Astrocyte of the cerebellum (primary cell): ENCODE measurements at places on chromosomes 4 and X.

DNA sequence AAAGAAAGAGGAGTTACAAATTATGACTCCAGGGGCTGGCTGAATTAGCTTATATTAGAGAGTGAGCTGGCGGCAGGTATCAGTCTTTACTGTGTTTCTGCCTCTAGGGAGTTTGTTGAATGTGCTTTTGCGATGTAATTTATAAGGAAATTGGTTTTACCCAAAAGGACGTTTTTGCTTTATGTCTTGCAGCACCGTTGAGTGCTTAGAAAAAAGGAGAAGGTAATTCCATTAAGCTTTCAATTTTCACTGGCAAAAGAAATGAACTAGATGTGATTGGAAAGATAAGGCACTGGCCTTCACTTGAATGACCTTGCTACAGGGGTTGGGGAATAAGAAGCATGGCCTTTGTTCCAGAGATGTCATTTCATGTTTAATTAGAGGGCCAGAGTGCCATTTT, 74.9 kb upstream of the CBR4 start:
- no peak for DNase-seq

GRCh38 chr4:4311193-4311592, 21.1 kb downstream of the ZBTB49 start:
- no peak for DNase-seq

GRCh38 chr4:19256823-19257222, 994.9 kb upstream of the SLIT2 start:
- DNase-seq = no peak

DNA sequence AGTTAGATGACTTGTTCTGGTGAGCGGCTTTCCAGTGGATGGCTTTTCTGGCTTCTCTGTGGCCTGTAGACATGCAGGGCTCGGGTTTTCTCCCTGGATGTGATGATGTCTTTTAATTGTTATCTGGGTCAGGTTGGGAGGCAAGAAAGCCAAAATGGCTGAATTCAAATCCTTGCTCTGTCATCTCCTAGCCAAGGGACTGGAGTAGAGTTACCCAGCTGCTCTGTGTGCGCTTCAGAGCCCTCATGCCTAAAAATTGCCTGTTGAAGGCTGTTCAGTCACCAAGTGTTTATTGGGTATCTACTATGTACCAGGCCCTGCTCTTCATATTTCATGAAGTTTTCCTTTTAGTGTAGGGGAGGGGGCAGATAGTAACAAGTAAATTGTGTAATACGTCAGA, 7.3 kb downstream of the DCUN1D4 start:
- no peak for DNase-seq

GRCh38 chr4:67436742-67437141, 108.6 kb downstream of the CENPC start:
- DNase-seq = no peak

DNA sequence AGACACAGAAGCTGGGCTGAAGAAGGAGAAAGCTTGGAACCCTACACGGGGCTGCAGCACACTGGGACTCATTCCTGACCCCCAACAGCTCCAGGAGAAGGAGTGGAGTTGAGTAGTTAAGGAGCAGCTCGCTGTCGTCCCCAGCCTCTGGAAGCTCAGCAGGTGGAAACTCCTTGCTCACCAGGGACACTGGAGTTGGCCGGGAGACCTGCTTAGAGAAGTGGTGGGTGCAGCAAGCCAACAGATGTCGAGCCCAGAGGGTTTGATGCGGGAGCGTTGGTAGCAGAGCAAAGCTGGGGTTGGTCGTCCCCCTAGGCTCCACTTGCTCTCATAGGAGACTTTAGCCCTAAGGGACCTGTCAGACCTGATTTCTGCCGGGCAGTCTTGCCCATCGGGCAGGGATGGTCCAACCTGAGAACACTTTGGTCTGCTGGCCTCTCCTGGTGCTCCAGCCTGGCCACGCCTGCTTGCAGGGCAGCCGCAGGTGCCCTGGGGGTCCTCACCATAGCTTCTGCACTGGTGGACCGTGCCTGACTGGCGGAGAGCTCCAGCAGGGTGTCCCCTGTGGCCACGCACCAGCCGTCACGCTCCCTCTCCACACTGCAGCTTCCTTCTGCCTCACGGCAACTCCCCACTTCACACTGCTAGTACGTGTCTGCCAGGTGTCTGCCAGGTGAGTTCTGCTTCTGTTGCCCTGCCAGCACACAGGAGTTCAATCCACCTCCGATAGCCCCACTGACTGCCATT, 353.7 kb downstream of the GASK1B start:
- DNase-seq = no peak

DNA sequence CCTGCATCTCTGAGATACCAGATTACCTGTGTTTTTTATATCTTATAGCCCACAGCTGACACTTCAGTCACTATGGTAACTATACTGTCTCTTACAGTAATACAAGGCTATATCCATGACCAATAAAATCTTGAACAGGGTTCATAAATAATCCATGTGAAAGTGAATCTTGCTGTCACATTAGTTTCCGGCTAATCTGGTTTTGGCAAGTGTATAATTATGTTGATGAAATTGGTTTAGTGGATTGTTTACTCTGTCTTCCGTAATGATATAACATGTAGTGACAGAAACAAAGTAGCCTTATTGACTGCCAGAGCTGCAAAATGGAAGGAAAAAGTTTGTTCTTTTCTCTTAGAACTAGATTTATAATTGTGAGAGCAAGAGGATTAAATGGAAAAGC, 686.6 kb upstream of the PABPC4L start:
- DNase-seq = no peak

DNA sequence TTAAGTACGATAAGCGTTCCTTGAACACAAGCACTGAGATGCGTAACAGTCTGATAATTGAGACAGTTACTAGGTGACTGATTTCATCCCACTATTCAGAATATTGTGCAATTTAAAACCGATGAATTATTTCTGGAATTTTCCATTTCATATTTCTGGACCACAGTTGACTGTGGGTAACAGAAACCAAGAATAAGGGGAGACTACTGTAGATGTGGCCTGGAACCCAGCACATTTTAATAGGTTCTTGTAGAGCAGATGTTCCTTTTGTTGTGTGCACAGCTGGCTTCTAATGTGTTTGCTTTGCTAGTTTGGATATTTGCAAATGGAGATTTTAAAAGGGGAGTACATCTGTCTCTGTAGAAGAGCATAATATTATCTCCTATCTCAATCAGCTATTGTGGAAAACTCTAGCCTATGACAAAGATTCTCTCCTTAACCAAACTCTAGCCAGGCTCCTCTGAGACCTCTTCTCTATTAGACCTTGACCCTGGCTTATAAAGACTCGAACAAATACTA, 16.4 kb downstream of the NAAA start:
- DNase-seq = no peak

- DNase-seq = peak; percentile 69
These were observed 40.8 kb downstream of the C4orf46 start for GRCh38 chr4:158630893-158631292.

DNA sequence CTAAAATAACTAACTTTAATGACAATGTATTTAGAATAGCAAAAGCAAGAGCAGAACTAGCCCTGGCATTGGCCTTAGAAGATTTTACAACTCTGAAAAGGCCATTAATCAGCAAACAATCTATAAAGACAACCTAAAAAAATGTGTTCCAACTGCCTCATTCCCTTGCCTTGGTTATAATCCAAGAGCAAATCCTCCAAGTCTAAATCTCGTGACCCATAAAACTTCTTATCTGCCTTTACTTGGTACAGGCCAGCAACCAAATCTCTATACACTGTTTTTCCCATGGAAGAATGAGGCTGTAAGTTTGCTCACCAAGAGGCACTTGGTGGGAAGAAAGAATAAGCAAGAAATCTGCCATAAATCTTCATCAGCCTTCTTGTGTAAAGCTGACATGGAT, 175.3 kb upstream of the MID1 start:
- DNase-seq = no peak

- no peak for DNase-seq
These were observed 55.7 kb upstream of the CLDN34 start for GRCh38 chrX:9911487-9911886.

GRCh38 chr4:158817562-158818296, 48.9 kb downstream of the FNIP2 start:
- no peak for DNase-seq

DNA sequence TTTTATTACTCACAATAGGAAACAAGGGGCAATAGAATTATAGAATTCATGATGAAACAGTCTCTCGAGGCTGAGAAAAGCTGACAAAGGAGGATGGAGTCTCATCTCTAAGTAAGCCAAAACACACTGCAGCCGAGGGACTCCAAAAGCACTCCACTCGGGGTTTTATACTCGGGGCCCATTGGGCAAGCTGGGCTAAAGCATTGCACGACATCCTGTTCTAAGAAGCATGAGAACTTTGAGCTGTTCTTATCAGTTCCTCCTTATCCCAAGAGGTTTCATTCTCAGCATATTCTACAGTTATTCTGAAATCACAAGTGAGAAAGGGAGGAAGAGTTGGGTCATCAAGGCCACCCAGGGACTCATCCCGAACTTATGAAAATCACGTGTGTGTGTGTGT, 1475.5 kb downstream of the PCDH18 start:
- DNase-seq = no peak

DNA sequence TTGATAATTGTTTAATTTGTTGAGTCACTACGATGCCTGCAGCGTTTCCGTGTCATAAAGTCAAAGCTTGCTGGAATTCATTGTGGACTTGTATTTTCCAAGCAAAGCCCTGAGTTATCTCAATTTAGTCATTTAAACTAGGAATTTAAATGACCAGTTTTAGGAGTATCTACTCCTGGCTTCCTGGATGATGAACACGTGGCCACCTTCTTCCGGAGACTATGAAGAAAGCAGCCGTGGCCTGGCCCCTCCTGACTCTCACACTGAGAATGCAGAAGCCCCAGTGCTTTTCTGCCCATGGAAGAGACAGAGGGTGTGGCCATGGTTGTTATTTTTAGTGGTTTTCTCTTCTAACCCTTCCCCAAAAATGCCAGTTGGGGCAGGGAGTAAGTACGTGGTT, 250.7 kb upstream of the GATB start:
- DNase-seq = no peak

DNA sequence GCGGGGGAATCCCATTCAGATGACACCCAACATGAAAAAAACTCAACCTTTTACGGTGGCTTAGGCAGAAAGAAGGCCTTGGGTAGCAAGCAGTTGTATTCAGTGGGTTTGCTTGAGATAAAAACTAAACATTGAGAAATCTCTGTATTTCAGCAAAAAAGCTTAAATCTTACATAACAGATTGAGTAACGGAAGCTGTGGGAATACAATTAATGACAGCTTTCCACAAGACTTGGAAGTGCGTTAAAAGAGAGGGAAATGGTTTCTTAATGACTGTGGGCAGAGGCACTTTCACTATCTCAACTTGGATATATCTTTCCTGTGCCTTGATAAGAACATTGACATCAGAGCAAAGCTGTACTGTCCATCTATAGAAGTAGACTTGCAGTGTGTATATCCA, 418.5 kb upstream of the HS3ST1 start:
- no peak for DNase-seq

GRCh38 chrX:13685126-13685763, 3.7 kb upstream of the RAB9A start:
- no peak for DNase-seq

GRCh38 chr4:42150653-42151567, 1.5 kb downstream of the BEND4 start:
- no peak for DNase-seq

- DNase-seq = no peak
These were observed 70.6 kb downstream of the AR start for GRCh38 chrX:67614423-67614822.

- DNase-seq = no peak
These were observed 60.8 kb downstream of the SUPT20HL2 start for GRCh38 chrX:24253030-24253429.

DNA sequence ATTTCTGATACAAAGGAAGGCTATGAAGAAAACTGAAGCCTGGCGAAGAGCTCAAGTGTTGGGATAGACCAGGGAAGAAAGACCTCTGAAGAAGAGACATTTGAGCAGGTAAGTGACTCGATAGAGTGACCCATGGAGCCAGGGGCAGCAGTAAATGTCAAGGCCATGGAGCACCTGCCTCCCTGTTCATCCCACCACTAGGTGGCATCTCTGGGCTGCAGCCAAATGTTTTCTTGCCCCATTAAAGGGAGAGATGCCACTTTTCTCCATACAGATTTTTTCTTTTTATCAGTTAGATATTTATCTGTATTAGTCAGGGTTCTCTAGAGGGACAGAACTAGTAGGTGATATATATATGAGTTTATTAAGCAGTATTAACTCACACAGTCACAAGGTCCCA, 4.9 kb upstream of the ZNF81 start:
- peak; percentile 2 for DNase-seq

DNA sequence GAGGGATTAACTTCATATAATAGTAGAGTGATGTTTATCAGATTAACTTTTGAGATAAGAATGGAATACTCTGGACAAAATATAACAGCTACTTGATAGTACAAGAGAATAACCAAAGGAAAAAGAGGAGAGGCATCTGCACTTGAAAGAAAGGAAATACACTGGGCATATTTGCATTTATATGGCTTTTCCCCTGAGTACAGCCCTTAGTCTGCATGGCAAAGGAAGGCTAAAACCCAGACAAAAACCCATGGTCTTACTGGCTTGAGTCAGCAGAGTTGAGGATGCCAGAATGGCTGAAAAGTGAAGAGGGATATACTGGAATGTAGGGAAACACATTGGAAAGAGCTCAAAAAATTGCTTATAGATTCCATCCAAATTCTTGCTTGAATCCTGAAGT, 101.6 kb downstream of the COL4A5 start:
- DNase-seq = no peak

- DNase-seq = no peak
These were observed 238.6 kb downstream of the ASMT start for GRCh38 chrX:1853447-1853846.

- DNase-seq = peak; percentile 74
These were observed 11.0 kb downstream of the CUL4B start for GRCh38 chrX:120549483-120550452.

GRCh38 chr4:997375-998071, 4.3 kb upstream of the SLC26A1 start:
- no peak for DNase-seq

GRCh38 chr4:38091636-38092035, 131.4 kb downstream of the PTTG2 start:
- DNase-seq = peak; percentile 82

- DNase-seq = no peak
These were observed 186.9 kb downstream of the STK32B start for GRCh38 chr4:5238173-5238572.

- DNase-seq = peak; percentile 22
These were observed 59.8 kb upstream of the GPM6A start for GRCh38 chr4:175871774-175872405.

- no peak for DNase-seq
These were observed 172.0 kb downstream of the FBXO8 start for GRCh38 chr4:174111422-174111821.

- no peak for DNase-seq
These were observed 31.0 kb downstream of the NSG1 start for GRCh38 chr4:4417886-4418285.

GRCh38 chrX:45140812-45141211, 59.9 kb downstream of the DIPK2B start:
- DNase-seq = no peak

- DNase-seq = no peak
These were observed 237.5 kb upstream of the GLRA2 start for GRCh38 chrX:14291666-14292500.

DNA sequence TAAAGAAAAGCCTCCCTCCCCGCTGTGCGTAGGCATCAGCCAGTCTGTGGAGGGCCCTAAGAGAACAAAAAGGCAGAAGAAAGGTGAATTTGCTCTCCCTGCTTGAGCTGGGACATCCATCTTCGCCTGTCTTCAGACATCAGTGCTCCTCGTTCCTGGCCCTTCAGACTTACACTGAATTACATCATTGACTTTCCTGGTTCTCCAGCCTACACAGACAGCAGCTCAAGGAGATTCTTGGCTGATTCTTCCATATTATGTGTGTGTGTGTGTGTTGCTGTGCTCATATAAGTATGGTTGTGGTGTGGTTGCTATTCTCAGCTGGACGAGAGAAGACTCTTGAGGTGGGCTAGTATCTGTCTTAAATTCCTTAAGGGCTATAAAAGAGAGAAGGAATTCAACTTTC, 35.5 kb upstream of the CD99L2 start:
- DNase-seq = no peak
